CD4-positive, alpha-beta T cell treated with Interleukin-6 at 100 ng/mL for 8 hours (primary cell): ENCODE measurements at places on chromosomes 1 and 21.
A peak's percentile ranks its signal among the peaks of the same experiment; 100 is the strongest.

- peak; percentile 54 for DNase-seq
Observed at GRCh38 chr1:117607471-117607870, 1.6 kb downstream of the TENT5C start.

DNA sequence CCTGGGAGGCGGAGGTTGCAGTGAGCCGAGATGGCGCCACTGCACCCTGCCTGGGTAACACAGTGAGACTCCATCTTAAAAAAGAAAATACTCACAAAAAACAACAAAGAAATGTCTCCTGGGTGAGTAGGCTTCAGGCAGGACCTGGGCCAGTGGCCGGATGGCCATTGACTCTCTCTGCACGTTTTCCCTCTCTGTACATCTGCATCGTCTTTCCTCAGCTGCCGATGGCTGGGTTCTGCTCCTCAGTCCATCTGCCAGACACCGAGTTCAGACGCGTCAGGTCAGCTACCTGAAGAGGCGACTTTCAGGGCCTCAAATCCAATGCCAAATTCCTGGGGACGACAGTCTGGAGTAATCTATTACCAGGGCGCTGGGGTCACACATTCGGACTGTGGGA is 199.3 kb downstream of the CAMTA1 start:
- no peak for DNase-seq

DNA sequence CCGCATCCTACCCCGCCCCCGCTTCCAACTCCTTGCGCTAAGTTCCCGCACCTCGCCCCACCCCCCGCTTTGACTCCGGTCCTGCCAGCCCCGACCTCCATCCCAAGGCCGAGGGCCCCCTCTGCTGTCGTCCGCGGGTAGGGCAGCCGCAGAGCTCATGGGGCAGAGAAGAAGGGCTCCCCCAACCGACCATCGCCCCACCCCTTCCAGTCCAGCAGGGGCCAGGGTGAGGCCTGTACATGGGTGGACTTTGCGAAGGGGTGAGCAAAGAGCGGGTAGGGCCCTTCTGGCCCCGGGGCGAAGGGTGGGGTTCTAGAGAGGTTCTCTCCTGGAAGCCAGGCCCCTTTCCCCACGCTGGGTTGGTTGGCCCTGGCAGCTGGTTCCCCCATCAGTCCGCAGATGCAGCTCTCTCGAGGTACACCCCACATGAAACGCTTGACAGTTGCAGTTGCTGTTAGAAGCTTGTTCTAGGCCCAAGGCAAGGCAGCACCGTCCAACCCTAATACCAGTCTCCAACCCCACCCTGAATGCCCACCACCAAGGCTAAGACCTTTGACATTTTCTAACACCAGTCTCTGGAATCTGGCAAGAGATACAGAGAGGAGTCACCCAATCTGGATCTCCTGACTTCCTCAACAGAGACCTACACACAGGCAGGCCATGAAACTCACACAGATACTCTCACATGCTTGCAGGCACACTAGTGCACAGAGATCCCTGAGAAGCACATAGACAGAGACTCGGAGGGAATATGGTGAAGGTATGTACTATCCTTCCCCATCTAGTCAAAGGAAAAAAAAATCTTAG is 25.3 kb upstream of the ADGRB2 start:
- peak; percentile 92 for DNase-seq

GRCh38 chr21:38327984-38328383 is 71.2 kb downstream of the KCNJ15 start:
- no peak for DNase-seq

- DNase-seq = no peak
Observed at GRCh38 chr1:87307306-87307705, 21.4 kb upstream of the LMO4 start.

DNA sequence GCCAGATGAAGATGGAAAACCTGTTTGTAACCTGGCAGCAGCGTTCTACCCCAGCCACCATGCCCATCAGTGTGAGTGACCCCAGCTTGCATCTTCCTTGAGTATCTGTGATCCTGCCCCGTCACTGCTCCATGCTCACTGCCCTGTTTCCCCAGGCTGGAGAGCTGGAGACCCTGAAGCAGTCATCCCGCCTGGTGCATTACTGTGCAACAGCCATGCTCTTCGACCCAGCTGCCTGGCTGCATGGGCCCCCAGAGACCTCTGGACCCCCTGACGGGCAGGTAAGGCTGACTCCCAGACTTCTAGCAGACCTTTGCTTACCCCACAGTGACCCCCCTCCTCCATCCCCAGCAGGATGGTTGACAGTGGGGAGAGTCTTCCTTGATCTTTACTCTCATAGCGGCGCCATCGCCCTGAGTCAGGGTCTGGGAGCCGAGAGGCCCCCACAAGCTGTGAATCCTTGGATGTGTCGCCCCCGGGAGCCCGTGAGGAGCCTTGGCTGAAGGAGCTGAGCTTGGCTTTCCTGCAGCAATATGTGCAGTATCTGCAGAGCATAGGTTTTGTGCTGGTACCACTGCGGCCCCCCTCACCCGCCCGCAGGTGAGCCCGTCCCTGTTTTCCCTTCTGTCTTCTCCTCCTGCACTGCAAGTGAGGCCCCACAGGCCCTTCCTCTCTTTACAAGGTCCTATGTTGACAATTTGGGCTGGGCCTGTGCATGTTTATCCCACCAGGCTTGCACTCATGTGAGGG is 10.4 kb downstream of the HYI start:
- no peak for DNase-seq

- no peak for DNase-seq
Observed at GRCh38 chr21:45253633-45254459, 33.8 kb downstream of the POFUT2 start.

- no peak for DNase-seq
Observed at GRCh38 chr1:47407481-47407880, 8.6 kb upstream of the FOXE3 start.

DNA sequence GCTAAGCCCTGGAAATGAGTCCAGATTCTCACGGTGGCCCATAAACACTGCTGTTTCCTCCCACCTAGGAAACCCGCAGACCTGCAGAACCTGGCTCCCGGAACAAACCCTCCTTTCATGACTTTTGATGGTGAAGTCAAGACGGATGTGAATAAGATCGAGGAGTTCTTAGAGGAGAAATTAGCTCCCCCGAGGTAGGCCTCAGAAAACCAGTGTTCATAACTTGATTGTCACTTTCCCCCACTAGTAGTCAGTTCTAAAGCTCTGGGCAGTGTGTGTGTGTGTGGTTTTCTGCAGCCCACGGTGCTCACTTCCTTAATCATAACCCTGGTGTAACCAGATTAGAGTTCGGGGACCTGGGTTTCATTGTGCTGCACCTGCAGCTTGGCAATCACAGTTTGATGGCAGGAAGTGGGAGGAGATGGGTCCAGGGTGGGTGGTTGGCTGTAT is 39.1 kb downstream of the CLIC6 start:
- DNase-seq = peak; percentile 28

DNA sequence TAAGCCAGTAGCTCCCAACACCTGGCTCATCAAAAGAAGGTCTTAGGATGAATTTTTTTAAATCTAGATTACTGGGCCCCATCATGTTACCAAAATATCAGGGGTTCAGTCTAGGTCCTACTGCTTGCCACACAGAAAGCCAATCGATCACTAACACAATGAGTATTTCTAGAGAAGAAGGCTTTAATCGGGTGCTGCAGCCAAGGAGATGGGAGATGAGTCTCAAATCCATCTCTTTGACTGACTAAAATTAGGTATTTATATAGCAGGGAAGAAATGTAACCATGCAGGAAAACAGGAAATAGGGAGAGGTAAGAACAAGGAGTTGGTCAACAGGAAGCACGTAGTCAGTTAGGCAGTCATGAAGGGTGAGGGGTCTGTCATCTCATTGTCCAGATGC is 288.2 kb downstream of the CEP170 start:
- no peak for DNase-seq

GRCh38 chr1:53400761-53401674 is 58.2 kb upstream of the DMRTB1 start:
- DNase-seq = no peak

GRCh38 chr1:21192284-21192683 is 15.6 kb upstream of the EIF4G3 start:
- DNase-seq = no peak

DNA sequence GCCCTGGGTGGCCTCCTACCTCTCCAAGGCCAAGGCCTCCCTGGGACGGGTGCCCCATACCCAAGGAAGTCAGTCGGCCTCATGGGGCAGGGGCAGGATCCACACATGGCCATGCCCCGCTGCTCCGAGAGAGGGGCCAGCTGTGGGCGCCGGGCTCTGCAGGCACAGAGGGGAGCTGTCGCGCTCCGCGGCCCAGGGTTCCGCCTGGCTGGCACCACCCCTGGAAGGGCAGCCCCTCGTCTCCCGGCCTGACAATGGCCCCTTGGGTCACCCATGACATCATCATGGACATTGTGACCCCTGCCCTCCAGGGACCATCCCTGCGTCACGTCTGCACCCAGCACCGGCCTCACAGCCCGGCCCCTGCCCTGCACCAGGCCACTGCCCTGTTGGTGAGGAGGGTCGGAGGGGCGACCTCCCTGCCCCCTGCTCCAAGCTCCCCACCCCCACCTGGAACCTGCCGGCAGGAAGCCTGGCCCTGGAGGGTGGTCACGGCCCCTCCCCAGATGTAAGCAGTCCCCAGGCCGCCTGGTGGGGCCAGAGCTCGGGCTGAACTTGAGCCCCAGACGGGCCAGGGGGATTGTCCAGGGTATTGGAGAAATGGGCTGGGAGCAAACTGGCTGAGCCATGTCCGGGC is 5.8 kb downstream of the TTLL10 start:
- no peak for DNase-seq

DNA sequence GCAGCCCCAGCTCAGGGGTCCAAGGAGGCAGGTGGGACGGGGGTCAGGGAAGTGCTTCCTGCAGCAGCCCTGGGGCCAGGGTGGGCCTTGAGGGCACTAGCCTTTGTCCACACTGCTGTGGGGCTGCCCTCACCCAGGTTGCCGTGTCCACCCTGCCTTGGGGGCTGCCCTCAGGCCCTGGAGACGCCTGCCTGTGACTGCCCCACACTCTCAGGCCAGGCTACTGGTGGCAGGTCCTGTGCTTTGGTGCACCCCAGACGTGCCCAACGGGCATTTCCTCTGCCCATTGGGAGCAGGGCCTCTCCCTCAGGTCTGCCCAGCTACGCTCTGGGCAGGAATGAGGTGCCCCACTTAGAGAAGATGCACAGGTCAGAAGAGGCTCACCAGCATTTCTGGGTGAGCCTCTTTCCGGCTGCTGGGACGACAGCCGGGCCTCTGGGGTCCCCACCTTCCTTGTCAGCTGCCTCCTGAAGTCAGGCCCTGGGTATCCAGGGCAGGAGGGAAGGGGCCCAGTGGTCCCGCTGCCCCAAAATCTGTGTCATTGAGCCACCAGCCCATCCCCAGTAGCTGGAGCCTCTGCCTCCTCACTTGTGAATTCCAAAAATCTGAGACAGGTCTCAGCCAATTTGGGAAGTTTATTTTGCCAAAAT is 2.7 kb upstream of the MMEL1 start:
- no peak for DNase-seq
